Right renal pelvis (tissue), 4 donors: ENCODE measurements at places on chromosomes 5 and 9.

DNA sequence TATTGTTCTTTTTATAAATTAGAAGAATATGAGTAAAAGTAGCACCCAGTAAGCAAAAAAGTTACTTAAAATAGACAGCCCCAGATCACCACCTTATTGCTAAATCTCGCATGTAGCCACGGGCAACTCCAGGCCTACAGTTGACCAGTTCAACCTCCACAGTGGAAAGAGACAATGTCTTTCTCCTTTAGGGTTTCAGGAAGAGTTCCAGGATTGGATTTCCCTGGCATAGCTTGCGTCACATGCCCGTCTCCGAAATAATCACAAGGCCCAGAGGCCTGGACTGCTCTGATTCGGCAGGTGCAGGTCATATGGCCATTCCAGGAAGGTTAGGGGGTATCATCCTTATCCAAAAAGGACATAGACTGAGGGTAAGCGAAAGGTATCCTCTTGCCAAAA lies 9.9 kb upstream of the PFDN1 start:
- no peak for DNase-seq

GRCh38 chr9:7243838-7244237 lies 486.1 kb downstream of the KDM4C start:
- no peak for DNase-seq

DNA sequence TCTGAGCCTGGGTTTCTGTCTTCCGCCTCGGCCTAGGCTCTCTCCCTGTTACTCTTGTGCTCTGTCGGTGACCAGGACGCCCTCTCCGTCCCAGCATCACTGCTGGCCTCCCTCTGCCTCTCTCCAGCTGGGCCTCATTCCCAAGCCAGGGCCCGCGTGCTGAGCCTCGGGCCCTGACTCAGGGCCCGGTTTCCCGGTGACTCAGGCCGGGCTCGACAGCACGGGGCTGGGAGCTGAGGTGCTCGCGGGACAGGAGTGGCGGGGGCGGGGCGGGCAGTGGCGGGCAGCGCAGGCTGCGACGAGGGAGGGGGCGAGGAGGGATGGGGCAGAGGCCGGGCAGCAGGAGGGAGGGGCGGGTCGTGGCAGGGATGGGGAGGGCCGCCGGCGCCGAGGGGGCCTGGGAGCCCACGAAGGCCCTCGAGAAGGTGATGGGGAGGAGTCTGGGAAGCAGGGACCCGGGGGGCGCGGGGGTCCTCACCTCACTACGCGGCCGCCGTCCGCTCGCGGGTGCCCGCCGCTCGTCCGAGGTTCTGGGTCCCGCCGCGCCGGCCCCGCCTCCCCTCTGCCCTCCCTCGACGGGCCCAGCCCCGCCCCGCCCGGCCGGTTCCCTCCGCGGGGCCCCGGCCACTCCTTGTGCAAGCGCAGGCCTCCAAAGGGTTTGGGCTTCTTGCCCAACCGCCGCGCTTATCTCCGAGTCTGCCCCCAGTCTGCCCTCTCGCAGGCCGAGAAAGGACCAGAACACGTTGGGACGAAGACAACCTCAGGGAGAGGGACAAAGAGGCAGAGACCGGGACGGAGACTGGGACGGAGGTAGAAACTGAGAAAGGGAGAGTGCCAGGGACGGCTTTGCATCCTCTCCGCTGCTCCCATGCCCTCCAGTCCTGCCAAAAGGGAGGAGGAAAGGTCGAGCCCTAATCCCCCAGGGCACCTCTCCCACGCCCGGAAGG lies at the start of gene ARAP3:
Gene ARAP3 (minus strand): TSS at position 536 of the 947 bp plus-strand sequence. CDS start 1,744 bp downstream, outside the sequence.
- DNase-seq, result no peak

DNA sequence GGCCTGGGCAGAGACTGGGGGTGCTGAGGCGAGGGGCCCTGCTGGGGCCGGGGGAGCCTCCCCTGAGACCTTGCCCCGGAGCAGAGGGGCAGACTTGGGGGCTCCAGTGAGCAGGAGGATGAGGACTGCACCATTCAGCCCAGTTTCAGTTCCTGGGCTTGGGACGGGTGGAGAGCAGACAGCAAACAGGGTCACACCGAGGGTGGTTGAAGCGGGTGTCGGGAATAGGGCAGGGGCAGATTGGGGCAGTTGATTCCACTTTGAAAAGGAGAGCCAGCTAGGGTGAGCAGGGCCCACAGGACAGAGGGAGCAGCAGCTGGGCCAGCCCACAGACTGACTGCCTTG lies 4.5 kb downstream of the GRK6 start:
- no peak for DNase-seq

DNA sequence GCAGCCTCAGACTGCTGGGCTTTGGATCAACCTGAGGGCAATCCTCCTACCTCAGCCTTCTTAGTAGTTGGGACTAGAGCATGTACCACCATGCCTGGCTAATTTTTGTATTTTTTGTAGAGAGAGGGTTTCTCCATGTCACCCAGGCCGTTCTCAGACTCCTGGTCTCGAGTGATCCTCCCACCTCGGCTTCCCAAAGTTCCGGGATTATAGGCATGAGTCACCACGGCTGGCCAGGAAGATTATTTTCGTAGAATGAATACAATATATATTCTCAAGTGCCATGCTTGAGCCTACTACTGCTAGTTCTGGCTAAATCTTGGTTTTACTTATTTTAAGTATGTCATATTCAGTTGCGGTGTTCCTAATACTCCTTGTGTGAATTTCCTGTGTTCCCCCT lies 88.2 kb upstream of the CLINT1 start:
- no peak for DNase-seq

GRCh38 chr5:35393901-35394300 lies 163.6 kb upstream of the PRLR start:
- no peak for DNase-seq

GRCh38 chr5:26329562-26330189 lies 708.7 kb downstream of the CDH9 start:
- DNase-seq, result no peak

DNA sequence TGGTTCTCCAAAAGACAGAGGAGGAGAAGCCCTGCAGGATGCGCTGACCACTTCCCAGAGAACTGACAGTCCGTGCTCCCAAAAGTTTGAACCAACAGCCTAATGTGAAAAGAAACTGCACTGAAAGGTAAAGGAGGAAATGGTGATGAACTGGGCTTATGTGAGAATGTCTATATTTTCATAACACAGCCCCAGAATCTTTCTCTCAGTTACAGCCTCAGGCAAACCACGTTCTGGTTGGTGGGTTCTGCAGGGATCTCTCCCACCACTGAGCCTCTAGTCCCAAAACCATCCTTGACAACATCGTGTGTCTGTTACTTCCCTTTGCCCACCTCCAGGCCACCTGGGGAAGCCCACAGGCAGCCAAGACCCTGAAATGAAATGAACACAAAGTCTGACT lies 23.9 kb downstream of the SPARC start:
- no peak for DNase-seq

DNA sequence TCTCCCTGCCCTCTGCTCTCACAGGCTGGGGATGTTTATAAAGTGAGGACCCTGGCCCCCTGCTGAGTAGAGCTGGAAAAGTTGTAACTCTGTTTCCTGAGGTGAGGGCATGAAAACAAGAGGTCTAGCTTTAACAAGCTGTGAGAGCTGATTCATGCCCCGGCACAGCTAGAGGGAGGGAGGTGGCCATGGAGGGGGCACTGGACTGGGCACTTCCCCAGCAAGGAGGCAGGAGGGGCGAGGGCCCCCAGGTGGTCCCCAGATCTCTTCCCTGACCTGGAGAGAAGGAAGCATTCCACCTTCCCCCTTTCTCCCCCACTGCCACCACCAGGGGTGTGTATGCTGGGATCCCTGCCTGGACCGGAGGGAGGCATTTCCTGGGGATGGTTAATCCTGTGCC lies at the start of gene MSMP:
Gene MSMP (minus strand): TSS at position 13 of the 400 bp plus-strand sequence. CDS start 147 bp downstream, outside the sequence.
- no peak for DNase-seq

GRCh38 chr5:20347334-20347733 lies 359.3 kb upstream of the CDH18 start:
- DNase-seq, result no peak

- DNase-seq, result no peak
Measured at GRCh38 chr9:87198716-87199115, 251.4 kb upstream of the GAS1 start.

- no peak for DNase-seq
Measured at GRCh38 chr5:100970646-100971255, 67.7 kb upstream of the ST8SIA4 start.

DNA sequence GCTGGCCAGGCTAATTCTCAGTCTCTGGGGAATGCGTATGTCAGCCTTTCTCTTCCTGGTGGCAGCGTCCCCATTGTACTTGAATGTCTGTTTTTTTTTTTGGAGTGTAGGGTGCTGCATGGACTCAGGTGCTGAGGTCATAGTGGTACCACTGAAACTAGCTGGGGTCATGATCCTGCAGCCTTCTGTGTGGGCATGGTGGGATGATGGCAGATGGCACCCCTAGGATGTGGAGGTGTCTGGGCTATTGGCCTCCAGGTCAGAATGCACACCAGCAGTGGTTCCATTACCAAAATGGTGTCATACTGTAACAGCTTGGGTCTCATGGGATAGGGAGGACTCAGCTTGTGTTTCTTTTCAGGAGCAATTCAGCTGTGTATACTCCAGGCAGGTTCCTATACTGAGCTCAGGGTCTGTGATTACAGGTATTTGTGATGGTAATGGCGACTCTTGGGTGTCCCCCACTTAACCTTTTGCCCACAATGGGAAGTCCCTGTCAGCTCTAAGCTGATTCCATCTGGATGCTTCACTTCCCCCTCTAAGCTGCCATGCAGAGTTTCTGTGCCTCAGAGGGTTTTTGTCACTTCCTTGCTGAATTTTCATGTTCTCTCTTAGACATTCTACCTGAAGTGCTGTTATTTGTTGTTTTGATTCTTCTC lies 17.9 kb downstream of the HSD17B4 start:
- no peak for DNase-seq

- DNase-seq, result no peak
Measured at GRCh38 chr5:153460421-153460820, 30.0 kb upstream of the GRIA1 start.

DNA sequence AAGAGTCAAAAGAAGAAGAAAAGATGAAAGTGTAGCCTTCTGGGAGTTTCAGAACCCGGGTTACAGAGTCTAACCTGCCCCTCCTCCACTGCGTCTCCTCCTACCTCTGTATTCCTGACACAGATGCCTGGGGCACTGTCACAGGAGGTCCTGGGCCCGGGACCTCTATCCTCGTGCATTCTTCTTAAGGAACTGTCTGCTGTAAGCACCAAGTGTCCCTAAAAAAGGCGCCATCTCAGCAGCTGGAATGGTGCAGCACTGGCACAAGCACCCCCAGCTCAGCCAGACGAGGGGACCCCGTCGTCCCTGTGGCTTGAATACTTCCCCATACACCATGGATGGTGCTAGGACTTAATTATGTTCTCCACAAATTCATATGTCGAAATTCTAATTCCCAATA lies 35.8 kb upstream of the MVB12B start:
- DNase-seq, result no peak

DNA sequence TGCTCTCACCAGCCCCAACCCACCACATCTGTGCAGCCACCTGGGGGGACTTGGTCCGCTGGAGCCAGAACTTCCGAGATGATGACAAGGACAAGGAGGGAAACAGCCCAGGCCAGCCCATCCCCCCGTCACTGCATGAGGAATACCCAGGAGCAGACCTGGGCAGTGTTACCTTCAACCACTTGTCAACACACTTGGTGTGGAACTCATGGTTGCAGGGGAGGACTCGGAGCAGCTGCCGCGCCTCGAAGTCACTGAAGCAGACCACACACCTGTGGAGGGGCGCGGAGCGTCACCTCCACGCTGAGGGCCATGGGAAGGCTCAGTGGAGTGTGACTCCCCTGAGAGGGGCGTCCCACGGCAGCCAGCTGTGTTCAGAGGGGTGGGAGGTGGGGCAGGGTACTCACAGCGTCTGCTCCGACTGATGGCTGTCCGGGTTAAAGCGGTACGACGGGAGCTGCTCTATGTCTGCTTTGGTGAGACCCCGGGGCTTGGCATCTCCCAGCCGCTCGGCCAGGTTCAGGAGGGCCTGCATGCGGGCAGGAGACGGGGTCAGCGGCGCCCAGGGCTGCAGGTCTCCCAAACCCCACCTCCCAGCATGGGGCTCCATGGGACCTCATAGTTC lies 8.0 kb downstream of the RNF44 start:
- no peak for DNase-seq

- DNase-seq, result no peak
Measured at GRCh38 chr9:122562134-122562760, 9.3 kb downstream of the OR1N2 start.

- DNase-seq, result no peak
Measured at GRCh38 chr5:83955916-83956315, 235.3 kb upstream of the HAPLN1 start.

DNA sequence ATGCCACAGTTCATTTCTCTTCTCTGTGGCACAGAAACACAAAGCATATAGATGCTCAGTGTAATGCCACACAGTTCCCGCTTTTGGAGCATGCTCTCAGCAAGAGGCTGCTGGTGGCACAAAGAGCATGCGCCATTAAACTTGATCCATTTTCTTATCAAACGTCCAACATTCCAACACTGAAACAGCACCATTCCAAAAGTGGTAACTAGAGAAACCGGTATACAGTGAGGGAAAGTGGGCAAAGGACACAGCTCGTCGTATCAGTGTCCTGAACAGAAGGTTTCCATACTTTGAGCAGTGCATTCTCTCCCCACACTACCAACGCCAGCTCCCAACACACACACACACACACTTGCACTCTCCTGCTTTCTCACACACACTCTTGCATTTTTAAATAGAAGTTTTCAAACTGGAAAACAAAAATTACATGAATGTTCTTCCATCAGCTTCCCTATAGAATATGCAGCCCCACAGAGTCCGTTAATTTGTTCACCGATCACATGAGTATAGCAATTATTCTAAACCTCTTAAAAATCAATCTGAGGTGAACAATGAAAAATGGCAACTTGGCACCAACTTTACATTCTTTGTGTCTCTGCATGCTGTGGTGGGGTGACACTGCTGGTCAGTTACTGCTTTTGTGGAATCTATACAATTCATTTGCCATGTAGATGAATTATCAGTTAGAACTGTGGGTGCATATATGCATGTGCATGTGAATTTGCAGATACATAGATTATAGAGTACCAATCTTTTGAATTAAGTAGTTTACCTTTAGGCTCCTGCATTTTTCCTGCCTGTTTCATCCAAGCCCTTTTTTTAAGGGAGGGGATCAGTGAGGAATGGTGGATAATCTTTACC lies 5.7 kb downstream of the NFIB start:
- no peak for DNase-seq

- no peak for DNase-seq
Measured at GRCh38 chr5:141637767-141638419, 1.1 kb downstream of the RELL2 start.

DNA sequence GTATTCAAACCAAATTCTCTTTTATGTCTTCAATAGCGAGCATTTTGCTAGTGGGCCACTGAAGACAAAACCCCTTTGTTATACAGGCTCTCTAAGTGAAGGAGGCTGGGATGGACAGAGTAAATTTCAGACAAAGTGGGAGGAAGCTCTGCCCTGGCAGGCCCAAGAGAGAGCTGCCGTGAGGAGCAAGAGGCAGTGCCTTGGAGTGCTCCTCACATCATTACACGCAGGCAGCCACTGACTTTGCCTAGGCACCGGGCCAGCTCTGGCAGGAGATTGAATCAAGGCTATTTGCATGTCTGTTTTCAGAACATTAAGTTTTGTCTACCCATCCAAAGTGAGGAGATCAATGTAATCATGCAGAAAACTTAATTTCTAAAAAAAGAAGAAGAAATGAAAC lies 167.7 kb downstream of the CCDC192 start:
- no peak for DNase-seq
